Activated naive CD4-positive, alpha-beta T cell treated with anti-CD3 and anti-CD28 coated beads for 36 hours (primary cell): ENCODE measurements at places on chromosomes 6 and 20. TPM values are rescaled to one million over a fixed set of nuclear protein-coding genes. Genes with fewer than 3 reads are reported as not detected.

PERP gene
- total RNA-seq, result 4.4 TPM

TAAR8 gene
- total RNA-seq, result not detected

MAPK13 gene
- 49.8 TPM for total RNA-seq

CGA gene
- not detected for total RNA-seq

OPN5 gene
- total RNA-seq, result not detected

SLC17A9 gene
- total RNA-seq, result 17.4 TPM

CST11 gene
- total RNA-seq, result not detected

TCEA2 gene
- 16.7 TPM for total RNA-seq

VSX1 gene
- not detected for total RNA-seq

HMGN4 gene
- total RNA-seq, result 73.2 TPM

DNA sequence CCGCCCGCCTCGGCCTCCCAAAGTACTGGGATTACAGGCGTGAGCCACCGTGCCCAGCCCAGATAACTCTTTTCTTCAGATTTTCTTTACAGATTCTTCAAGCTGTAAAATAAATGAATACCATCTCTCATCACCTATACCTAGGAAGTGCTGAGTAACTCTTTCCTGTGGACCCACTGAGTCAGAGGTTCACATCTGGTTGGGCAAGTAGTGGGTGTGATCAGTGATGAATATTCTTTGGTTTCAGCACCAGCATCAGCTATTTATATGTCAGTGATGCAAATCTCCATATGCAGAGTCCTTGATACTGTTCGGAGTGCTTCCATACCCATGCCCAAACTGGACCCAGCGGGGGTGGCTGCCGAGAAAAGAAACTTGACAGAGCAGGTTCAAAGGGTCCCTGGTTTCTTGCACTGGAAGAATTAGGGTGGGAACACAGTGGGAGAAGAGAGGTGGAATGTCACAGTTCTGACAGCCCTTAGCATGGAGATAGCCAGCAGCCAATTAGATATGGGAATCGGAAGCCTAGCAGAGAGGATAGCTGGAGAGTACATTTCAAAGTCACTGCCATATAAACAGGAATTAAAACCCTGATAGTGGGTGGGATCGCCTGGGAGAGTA, 64.9 kb upstream of the DDR1 start:
- no peaks in the 10 kb centered on the region for H3K27me3 ChIP-seq
- H3K4me3 ChIP-seq, result peak overlapping the region; percentile 32
- H3K36me3 ChIP-seq, result peaks cover 5% of the 10 kb centered on the region
- DNase-seq, result peak; percentile 85

GRCh38 chr6:149094934-149095351, 222.6 kb upstream of the TAB2 start:
- H3K4me3 ChIP-seq, result peak overlapping the region; percentile 28
- peaks cover 22% of the 10 kb centered on the region for H3K36me3 ChIP-seq
- peaks cover 40% of the 10 kb centered on the region for H3K4me1 ChIP-seq
- DNase-seq, result peak; percentile 45
- H3K27me3 ChIP-seq, result no peaks in the 10 kb centered on the region

GRCh38 chr20:20148779-20149178, 96.4 kb downstream of the CFAP61 start:
- DNase-seq, result no peak
- H3K27ac ChIP-seq, result no peak overlapping the region
- H3K4me3 ChIP-seq, result no peak overlapping the region
- peaks cover 3% of the 10 kb centered on the region for H3K36me3 ChIP-seq
- H3K27me3 ChIP-seq, result peaks cover 5% of the 10 kb centered on the region

GRCh38 chr6:21420926-21421325, 172.6 kb upstream of the SOX4 start:
- peaks cover 9% of the 10 kb centered on the region for H3K27me3 ChIP-seq
- H3K27ac ChIP-seq, result no peak overlapping the region
- H3K36me3 ChIP-seq, result no peaks in the 10 kb centered on the region
- H3K4me1 ChIP-seq, result no peaks in the 10 kb centered on the region
- no peak overlapping the region for H3K4me3 ChIP-seq

DNA sequence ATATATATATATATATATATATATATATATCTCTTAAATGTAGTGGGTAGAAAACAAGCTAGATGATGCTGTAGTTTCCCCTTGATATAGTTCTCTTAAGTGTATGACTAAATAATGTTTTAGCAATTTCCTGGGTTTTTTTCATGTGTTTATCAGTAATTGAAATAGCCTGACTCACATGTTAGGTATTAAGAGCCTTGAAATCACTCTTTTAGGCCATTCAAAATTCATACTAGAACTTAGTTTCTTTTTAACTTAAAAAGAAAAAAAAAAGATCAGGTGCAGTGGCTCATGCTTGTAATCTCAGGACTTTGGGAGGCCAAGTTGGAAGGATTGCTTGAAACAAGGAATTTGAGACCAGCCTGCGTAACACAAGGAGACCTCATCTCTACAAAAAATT, 44.1 kb downstream of the NKX2-4 start:
- no peaks in the 10 kb centered on the region for H3K4me1 ChIP-seq
- peaks cover 19% of the 10 kb centered on the region for H3K36me3 ChIP-seq
- H3K27ac ChIP-seq, result no peak overlapping the region
- H3K27me3 ChIP-seq, result no peaks in the 10 kb centered on the region

DNA sequence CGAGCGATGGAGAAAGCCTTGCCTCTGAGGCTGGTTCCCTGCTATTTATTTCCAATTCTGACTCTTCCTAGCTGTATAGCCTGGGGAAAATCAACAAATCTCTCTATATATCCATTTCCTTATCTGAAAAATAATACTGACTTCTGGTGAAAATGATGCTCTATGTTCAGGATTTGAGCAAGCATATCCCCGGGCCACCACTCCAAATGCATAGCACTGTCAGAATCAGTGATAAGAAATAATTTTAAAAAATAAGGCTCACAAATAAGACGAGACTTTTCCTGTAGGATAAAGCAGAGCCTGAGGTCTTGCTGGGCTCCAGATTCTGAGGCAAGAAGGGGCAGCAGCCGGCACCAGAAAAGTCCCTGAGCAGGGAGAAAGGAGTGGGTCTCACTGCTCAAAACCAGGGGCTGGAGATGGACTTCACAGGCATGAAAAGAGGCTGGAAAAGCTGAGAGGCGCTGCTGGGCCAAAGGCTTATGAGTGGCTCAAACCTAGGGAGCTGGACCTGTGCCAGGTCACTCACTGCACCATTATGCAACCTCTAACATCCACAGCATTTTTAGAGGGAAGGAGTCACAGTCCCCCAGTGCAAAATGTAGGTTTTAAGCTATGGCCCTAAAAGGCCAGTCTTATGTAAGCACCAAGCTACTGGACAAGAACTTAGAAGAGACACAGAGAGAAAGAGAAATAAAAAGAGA, 48.1 kb upstream of the SLC17A4 start:
- no peaks in the 10 kb centered on the region for H3K36me3 ChIP-seq
- peaks cover 2% of the 10 kb centered on the region for H3K27me3 ChIP-seq
- DNase-seq, result no peak
- no peak overlapping the region for H3K27ac ChIP-seq
- H3K4me3 ChIP-seq, result no peak overlapping the region
- H3K4me1 ChIP-seq, result no peaks in the 10 kb centered on the region

GRCh38 chr20:1528811-1529210, 28.7 kb downstream of the SIRPD start:
- peaks cover 9% of the 10 kb centered on the region for H3K4me1 ChIP-seq
- no peaks in the 10 kb centered on the region for H3K36me3 ChIP-seq
- no peak for DNase-seq
- H3K27me3 ChIP-seq, result peaks cover 2% of the 10 kb centered on the region
- H3K4me3 ChIP-seq, result no peak overlapping the region
- no peak overlapping the region for H3K27ac ChIP-seq

GRCh38 chr20:47318586-47319516, 37.6 kb downstream of the ZMYND8 start:
- peak overlapping the region; percentile 27 for H3K4me3 ChIP-seq
- no peaks in the 10 kb centered on the region for H3K27me3 ChIP-seq
- H3K36me3 ChIP-seq, result peaks cover 2% of the 10 kb centered on the region
- H3K4me1 ChIP-seq, result peaks cover 83% of the 10 kb centered on the region
- peak overlapping the region; percentile 88 for H3K27ac ChIP-seq
- peak; percentile 18 for DNase-seq

- H3K36me3 ChIP-seq, result no peaks in the 10 kb centered on the region
- no peaks in the 10 kb centered on the region for H3K4me1 ChIP-seq
- no peak overlapping the region for H3K27ac ChIP-seq
These were observed 6.1 kb downstream of the GSTA5 start for GRCh38 chr6:52834481-52834880.

GRCh38 chr6:18347021-18347577, 40.1 kb upstream of the RNF144B start:
- H3K4me1 ChIP-seq, result peaks cover 2% of the 10 kb centered on the region
- no peak overlapping the region for H3K4me3 ChIP-seq
- H3K27me3 ChIP-seq, result peaks cover 18% of the 10 kb centered on the region
- DNase-seq, result no peak
- H3K36me3 ChIP-seq, result no peaks in the 10 kb centered on the region

DNA sequence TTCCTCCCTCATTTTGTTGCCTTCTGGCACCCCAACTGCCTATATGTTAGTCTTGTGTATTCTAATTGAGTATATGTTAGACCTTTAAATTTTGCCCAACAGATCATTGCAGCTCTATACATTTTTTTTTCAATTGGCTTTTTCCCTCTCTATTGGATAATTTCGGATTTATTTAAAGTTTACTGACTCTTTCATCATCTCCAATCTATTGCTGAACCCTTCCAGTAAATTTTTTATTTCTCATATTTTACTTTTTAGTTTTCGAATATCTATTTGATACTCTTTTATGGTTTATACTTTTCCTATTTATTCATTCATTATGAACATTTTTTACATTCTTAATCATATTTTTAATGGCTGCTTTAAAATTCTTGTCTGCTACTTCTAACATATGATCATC, 7.1 kb upstream of the SLC18B1 start:
- DNase-seq, result no peak
- no peak overlapping the region for H3K27ac ChIP-seq
- H3K4me3 ChIP-seq, result no peak overlapping the region
- H3K36me3 ChIP-seq, result no peaks in the 10 kb centered on the region
- H3K27me3 ChIP-seq, result no peaks in the 10 kb centered on the region

DNA sequence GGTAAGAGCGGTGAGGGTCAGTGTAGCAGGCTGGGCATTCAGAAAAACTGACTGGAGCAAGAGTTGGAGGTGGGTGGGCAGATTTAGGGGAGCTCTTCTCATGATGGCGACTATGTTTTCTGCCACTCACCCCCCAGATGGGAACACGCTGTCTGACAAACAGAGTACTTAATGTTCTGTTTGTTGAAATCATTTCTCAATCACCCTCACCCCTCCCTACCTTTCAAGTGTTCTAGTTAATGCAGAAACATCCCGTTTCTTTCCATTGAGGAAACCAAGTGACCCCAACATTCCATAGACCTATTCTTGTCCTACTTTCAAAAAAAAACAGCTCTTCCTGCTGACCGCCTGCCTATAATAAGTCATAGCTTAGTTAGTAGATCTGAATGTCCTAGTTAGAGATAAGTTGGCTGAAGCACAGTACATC, 132.5 kb upstream of the NEDD9 start:
- DNase-seq, result no peak
- peaks cover 31% of the 10 kb centered on the region for H3K36me3 ChIP-seq
- no peaks in the 10 kb centered on the region for H3K27me3 ChIP-seq

DNA sequence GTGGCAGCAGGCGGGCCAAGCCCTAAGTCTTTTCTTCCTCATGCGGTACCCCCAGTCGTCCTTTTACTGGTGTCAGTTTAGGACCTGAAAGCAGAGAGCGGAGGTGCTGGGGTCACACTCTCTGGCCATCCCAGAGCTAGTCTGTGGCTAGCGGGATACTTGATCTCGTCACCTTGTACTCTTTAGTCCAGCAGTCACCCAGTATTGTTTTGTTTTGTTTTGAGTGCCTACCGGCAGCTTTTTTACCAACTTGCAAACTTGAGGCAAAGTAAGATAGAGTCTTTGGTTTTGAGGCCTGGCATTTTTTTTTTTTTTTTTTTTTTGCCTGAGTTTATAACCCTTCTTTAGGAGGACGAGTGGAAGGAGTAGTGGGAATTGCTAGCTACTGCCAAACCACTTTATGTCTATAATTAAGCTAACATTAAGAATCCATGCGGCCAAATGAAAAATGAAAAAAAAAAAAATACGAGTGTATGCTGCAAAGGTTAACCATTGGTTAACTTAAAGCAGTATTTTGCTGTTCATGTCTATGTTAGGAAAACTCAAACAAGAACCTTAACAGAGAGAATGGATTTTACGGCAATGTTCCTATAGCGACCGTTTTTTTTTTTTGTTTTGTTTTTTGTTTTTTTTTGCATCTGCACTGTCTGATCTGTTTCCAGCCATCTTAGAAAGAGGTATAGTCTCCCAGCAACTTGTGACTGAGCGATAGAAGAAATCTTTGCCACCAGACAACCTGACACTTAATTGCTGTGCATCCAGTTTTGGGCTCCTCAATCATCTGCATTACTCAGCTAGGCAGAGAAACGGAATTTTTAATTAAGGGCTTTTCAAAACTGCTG, 56.9 kb downstream of the FAM217A start:
- H3K27me3 ChIP-seq, result no peaks in the 10 kb centered on the region
- peak overlapping the region; percentile 92 for H3K27ac ChIP-seq
- peaks cover 23% of the 10 kb centered on the region for H3K36me3 ChIP-seq
- H3K4me1 ChIP-seq, result peaks cover 58% of the 10 kb centered on the region

DNA sequence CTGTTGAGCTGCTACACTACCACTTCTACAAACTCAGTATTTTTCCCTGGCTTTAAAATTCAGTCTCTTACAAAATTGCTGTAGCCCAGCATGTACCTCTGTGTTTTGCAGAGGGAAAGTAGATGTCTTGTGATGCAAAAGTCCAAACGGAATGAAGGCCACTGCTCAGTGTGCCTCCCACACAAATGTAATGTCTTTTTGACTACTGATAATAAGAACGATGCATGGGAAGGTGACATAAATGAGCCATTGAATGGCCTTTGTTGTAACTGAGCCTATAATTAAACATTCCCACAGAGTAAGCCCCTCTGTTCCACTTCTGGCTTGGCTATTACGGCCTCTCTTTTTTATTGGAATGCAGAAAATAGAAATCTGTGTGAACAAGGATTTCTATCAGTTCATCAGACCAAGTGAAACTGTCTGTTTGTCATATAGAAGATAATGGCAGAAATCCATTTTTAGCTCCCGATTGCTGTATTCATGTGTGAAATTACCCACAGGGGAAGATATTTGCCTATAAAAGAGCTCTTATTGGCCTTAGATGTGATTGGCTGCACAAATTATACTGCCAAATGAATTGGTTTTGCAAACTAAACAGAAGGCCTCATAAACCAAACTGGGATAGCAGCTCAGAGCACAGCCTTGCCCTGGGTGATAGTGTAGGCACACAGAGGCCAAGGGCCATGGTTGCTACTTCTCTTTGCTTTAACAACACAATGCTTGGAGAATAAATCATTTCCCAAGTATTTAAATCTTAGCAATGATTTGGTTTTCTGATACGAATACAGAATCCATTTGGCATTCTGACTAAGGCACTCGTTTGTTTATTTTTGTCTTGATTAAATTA, 241.5 kb upstream of the PLN start:
- H3K4me3 ChIP-seq, result no peak overlapping the region
- no peaks in the 10 kb centered on the region for H3K36me3 ChIP-seq
- H3K27me3 ChIP-seq, result no peaks in the 10 kb centered on the region
- no peak overlapping the region for H3K27ac ChIP-seq
- H3K4me1 ChIP-seq, result no peaks in the 10 kb centered on the region

GRCh38 chr20:53883098-53883911, 187.1 kb downstream of the BCAS1 start:
- no peaks in the 10 kb centered on the region for H3K36me3 ChIP-seq
- peak; percentile 25 for DNase-seq
- no peak overlapping the region for H3K4me3 ChIP-seq
- H3K27me3 ChIP-seq, result no peaks in the 10 kb centered on the region

GRCh38 chr6:53647462-53648094, 18.0 kb downstream of the KLHL31 start:
- no peaks in the 10 kb centered on the region for H3K27me3 ChIP-seq
- no peak overlapping the region for H3K4me3 ChIP-seq
- H3K36me3 ChIP-seq, result no peaks in the 10 kb centered on the region
- peak overlapping the region; percentile 12 for H3K27ac ChIP-seq
